ENCODE measurements at places on chromosomes 4 and X.

DNA sequence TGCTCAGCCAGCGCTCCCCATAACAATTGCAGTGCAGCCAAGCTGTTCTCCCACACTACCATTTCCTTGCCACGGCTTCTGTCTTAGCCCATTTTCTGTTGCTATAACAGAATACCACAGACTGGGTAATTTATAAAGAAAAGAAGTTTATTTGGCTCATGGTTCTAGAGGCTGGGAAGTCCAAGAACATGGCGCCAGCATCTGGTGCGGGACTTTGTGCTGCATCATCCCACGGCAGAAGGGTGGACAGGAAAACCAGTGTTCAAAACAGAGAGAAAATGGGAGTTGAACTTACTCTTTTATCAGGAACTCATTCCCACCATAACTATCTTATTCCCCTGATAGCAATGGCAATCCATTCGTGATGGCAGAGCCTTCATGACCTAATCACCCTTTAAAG is 104.6 kb downstream of the FHDC1 start:
- DNase-seq, result no peak

GRCh38 chrX:65744965-65745364 is 77.5 kb downstream of the MSN start:
- DNase-seq, result no peak

GRCh38 chr4:184968784-184969201 is 49.5 kb upstream of the HELT start:
- no peak for DNase-seq

DNA sequence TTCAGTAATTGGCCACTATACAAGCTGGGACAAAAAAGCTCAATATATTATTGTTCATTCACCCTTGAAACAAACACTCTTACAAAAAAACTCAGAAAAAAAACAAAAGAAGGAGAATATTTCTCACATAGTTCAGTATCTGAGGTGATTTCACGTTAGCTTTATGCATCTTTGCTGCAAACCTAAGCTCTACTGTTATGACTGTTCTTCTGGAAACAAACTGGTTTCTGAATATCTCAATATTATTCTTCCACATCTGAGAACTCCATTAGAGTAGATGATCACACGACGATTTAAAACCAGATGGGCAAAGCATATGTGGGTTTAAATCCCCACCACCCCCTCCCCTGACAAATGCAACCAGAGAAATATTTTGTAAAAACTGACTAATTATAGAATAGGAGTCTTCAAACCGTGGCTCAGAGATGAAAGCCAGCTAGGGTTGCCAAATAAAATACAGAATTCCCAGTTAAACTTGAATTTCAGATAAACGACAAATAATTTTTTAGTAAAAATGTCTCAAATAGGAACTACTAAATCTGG is 182.0 kb upstream of the FAM241A start:
- DNase-seq, result no peak

Data from activated CD4-positive, alpha-beta T cell treated with anti-CD3 and anti-CD28 coated beads, Interleukin-2, amount 50 U/mL, for 1 hour (primary cell).